ENCODE measurements at places on chromosomes 13 and 19. TPM values are rescaled to one million over a fixed set of nuclear protein-coding genes. Genes with fewer than 3 reads are reported as not detected.
A peak's percentile ranks its signal among the peaks of the same experiment; 100 is the strongest.

The ATP7B gene
- 0.10 TPM for polyA plus RNA-seq

The OR1I1 gene
- not detected for polyA plus RNA-seq

The BCAM gene
- polyA plus RNA-seq: 1.5 TPM

GRCh38 chr13:98543378-98544103, 33.4 kb downstream of the STK24 start:
- peak; percentile 34 for DNase-seq
- peak overlapping the region; percentile 64 for H3K27ac ChIP-seq
- peaks cover 59% of the 10 kb centered on the region for H3K4me1 ChIP-seq
- H3K4me3 ChIP-seq: peak overlapping the region; percentile 4

- no peak overlapping the region for H3K27ac ChIP-seq
- no peak for DNase-seq
- no peak overlapping the region for H3K4me3 ChIP-seq
- H3K4me1 ChIP-seq: no peaks in the 10 kb centered on the region
These were observed 31.1 kb downstream of the TRPM4 start for GRCh38 chr19:49188626-49189200.

DNA sequence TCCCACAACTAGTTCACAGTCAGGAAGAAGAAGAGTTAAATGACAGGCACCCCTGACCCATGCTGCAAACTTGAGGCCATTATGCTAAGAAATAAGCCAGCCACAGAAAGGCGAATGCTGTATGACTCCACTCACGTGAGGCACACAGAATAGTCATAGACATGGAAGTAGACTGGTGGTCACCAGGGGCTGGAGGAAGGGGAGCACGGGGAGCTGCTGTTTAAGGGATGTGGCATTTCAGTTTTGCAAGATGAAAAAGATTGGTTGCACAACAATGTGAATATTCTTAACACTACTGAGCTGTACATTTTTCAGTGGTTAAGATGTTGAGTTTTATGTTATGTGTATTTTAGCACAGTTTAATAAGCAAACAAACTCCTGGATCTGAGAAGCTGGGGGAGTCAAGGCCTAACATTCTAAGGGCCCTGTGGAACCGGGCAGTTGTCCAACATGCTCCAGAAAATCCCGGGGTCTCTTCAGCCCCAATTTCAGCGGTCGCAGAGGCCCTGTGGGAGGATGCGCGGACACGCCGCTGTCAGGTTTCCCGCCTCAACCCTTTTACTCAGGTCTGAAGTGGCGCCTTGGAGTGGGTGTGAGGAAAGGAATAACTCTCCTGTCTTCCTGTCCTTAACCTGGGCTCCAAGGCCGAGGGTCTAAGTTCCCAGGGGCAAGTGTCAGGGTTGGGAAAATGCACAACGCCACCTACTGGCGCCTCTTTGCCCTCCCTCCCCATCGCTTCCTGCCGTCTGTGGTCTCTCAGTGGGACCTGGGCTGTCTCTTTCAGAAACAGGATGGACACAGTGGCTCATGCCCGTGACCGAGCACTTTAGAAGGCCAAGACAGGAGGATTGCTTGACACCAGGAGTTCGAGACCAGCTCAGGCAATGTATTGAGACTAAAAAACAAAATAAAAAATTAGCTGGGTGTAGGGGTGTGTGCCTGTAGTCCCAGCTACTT, 4.4 kb upstream of the TMEM272 start:
- H3K4me1 ChIP-seq: peaks cover 15% of the 10 kb centered on the region
- peak; percentile 25 for DNase-seq
- H3K36me3 ChIP-seq: no peaks in the 10 kb centered on the region
- no peak overlapping the region for H3K27ac ChIP-seq

DNA sequence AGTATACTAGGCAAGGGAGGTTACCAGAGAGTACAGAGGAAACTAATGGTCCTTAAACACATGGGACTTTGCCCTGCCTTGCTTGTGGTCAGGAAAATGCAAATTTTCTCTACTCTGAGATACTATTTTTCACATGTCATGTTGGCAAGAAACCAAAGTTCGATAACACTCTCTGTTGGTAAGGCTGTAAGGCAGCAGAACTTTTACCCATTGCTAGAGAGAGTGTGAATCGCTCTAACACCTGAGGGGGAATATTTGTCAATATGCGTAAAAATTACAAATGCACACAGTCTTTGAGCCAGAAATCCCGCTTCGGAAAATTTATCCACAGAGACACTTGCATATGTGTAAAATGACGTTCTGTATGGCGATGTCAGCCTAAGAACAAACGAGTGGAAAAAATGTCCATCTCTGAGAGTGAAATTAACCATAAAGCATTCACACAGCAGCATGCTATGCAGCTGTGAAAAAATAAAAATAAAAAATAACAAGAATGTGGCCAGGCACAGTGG, 9.5 kb upstream of the RFX1 start:
- DNase-seq: no peak
- H3K4me1 ChIP-seq: no peaks in the 10 kb centered on the region
- no peaks in the 10 kb centered on the region for H3K27me3 ChIP-seq
- no peaks in the 10 kb centered on the region for H3K36me3 ChIP-seq

DNA sequence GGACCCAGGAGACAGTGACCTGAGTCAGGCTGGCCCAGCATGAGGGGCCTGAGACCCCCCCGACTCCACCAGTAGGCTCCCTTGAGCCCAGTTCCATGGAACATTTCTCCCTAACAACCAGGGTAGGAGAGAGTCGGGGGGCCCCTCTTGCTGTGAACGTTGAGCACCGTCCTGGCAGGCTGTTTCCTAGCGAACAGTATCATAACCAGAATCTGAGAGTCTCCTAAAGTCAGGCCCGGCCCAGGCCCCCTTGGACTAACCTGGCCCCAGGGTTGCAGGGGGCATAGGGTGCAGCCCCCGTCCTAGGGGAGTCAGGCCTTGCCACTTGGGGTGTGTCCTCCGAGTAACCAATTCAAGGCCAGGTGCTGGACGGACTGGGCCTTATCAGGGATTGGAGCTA, 13.7 kb downstream of the TMEM150B start:
- no peak overlapping the region for H3K4me3 ChIP-seq
- H3K27me3 ChIP-seq: no peaks in the 10 kb centered on the region
- H3K4me1 ChIP-seq: no peaks in the 10 kb centered on the region
- DNase-seq: no peak
- H3K36me3 ChIP-seq: no peaks in the 10 kb centered on the region

DNA sequence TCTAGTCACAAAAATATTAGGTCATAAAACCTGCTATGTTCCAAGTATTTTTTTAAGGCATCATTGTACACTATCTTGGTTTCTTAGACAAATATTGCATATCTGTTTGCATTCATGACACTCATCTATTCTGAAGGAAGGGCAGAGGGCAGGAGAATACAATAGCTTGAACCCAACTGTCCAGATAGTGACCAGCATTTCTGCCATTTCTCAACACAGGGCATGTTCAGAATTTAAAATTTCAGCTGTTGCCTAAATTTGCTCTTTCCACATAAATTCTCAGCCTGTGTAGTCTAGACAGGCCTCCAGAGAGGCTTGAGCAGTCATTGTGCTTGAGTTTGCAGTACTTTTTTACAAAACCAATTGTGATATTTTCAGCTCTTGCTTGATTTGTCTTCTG, 119.5 kb downstream of the ZAR1L start:
- H3K4me3 ChIP-seq: no peak overlapping the region
- DNase-seq: no peak
- no peak overlapping the region for H3K27ac ChIP-seq
- H3K4me1 ChIP-seq: no peaks in the 10 kb centered on the region

Data from GM23248 (cell line).